Osteoblast (primary cell): ENCODE measurements at places on chromosomes 6 and 20. TPM values are rescaled to one million over a fixed set of nuclear protein-coding genes. Genes with fewer than 3 reads are reported as not detected.

Gene NFATC2
- total RNA-seq: 0.29 and 0.36 TPM in 2 replicates

Gene FAM217A
- total RNA-seq: not detected in 2 replicates

- DNase-seq: no peak
Measured at GRCh38 chr20:41956338-41957074, 338.3 kb upstream of the CHD6 start.

- no peak for DNase-seq
Measured at GRCh38 chr6:105780146-105780860, 305.8 kb upstream of the PRDM1 start.

- peak; percentile 58 for DNase-seq
Measured at GRCh38 chr6:136791296-136792094, 782 bp downstream of the MAP3K5 start.

DNA sequence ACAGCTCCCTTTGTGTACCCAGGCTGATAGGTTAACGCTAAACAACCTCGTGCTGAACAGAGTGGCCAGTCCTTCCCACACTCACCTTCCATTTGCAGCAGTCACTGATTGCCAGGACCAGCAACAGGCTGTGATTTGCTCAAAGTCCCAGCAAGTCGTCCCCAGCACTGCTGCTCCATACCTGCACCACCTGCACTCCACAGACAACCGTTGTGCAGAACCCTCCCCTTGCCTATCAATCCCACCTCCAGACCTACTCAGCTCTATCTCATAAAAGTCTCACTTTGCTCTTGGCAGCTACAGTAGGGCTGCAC, 43.1 kb upstream of the SCML4 start:
- no peak for DNase-seq

Gene ZBTB9
- total RNA-seq: 4.1 and 4.7 TPM in 2 replicates

Gene HLA-C
- total RNA-seq: 477 and 489 TPM in 2 replicates

DNA sequence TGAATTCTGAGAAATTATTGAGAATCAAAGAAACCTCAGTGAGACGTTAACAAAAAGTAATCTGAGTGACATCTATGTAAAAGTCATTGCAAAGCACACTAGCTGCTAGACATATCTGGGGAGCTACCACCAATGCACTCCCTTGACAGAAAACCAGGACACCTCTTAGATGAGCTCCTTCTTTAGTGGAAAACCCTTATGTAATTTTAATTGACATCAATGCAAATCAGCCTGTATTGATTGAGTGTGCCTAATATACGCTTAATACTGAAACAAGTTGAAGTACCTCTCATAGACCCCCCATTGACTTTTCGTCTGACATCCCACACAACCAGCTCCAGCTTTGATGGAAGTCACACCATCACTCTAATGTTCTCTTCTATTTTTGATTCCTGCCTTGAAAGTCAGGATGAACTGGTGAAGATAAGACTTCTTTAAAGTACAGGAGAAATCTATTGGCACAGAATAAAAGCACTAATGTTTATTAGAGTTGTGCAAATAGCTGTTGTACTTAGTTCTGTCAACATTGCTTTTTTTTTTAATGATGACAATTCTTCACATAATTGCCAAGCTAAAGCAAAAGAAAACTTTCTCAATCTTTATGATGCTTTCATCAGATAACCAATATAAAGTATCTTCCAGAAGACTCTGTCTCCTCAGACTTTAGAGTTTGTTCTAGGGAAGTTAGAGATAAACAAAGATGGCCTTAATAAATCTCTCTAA, 98.0 kb upstream of the FAM8A1 start:
- no peak for DNase-seq

GRCh38 chr6:95203153-95203754, 374.1 kb upstream of the MANEA start:
- DNase-seq: no peak

Gene NPBWR2
- not detected in 2 replicates for total RNA-seq

Gene BPIFB1
- total RNA-seq: not detected in 2 replicates

Gene MCHR2
- not detected in 2 replicates for total RNA-seq

DNA sequence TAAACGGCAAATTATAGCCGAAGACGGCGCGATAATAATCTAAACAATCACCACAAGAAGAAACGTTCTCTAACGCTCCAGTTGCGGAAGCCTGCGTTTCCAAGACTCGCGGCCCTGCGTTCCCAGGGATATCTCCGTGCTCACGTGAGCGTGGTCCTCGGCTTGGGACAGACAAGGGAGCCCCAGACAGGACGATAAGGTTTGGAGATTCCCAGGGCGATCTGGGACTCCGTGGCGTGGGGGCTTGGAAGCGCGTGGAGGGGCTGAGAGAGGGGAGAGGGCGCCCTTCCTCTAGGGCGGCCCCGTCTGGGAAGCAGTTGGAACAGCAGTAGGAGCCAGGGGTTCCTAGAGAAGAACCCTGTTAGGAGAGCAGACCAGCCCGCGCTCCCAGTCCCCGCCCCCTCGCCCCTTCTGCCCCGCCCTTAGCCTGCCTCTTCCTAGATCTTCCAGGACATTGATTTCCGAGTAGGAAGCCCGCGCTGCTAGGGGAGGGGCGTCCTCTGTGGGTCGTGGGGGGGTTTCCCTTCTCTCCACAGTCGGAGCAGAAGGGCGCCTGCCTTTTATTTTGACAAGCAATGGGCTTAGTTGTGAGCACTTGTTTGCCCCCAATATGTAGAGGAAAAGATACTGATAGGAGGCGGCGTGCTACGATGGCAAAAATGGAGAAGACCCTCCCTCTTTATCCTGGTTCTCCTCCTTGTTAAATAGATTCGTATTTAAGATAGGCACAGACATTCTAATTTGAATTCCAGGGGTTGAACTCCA, 10.6 kb downstream of the NRN1 start:
- DNase-seq: peak; percentile 97

DNA sequence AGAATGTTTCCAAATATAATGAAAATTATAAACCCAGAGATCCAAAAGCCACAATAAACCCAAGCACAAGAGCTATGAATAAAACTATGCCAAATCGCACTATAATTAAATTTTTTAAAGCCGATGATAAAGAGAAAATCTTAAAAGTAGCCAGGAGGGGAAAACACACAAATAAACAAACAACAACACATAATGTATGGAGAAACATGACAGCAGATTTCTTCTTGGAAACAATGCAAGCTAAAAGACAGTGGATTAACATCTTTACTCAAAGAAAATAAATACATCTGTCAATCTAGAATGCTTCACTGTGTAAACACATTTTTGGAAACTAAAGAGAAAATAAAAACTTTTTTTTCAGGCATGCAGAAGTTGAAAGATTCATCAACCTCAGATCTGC, 80.3 kb upstream of the RNF24 start:
- DNase-seq: no peak

- no peak for DNase-seq
Measured at GRCh38 chr6:162965366-162965765, 237.6 kb downstream of the PACRG start.

Gene CYP39A1
- 4.1 and 4.3 TPM in 2 replicates for total RNA-seq

GRCh38 chr6:7636151-7636550, 46.2 kb downstream of the SNRNP48 start:
- DNase-seq: no peak

DNA sequence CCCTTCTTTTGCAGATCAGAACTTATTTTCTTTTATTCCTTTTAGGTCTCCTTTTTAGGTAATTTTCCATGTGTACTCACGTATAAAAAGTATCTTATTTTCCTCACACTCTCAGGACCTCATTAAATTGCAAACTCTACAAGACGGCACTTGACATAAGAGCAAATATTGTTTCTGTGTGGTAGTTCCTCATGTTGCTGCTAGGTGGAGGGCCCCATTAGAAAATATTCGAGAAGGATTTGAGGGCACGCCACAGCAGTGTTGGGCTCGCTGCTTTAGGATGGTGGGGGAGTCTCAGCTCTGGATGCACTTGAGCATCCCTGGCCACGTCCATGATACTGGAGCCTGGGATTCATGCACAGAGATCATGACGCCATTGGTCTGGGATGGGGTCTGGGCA, 64.9 kb upstream of the ZFP64 start:
- peak; percentile 46 for DNase-seq
